Activated CD8-positive, alpha-beta memory T cell treated with anti-CD3 and anti-CD28 coated beads for 1 hour (primary cell): ENCODE measurements at places on chromosomes 6 and 20.

DNA sequence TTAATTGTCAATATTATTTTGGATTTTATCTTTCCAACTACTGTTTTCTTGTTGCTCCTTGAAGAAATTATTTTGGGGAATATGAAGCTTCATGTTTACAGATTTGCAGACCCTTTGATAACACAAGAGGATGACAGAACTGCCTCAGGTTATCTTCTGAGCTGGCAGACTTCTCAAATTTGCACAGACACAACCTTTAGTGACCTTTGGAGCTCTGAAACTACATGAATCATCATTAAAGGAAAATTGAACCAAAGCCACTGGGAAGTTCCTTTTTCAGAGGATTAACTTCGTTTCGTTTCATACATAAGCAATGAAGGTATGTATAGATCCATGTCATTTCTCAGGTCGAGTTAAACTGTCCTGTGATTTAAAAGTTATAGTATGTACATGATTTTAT is 85.9 kb downstream of the FBXO5 start:
- no peak for DNase-seq

GRCh38 chr6:37243816-37244370 is 13.7 kb upstream of the TBC1D22B start:
- no peak for DNase-seq

DNA sequence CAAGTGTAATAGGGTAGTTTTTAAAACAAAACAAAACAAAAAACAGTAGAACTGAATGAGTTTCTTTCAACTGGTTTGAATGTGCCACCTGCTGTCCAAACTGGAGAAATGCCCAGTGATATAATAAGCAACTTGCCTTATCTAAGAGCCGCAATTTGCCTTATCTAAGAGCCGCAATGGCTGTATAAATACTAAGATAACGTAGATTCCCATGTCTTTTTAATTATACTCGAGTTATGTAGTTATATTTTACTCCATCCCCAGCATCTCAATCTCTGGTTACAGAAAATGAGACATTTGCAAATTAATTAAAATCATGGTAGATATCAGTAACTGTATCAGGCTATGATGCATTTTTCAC is 67.2 kb downstream of the RPP40 start:
- no peak for DNase-seq

DNA sequence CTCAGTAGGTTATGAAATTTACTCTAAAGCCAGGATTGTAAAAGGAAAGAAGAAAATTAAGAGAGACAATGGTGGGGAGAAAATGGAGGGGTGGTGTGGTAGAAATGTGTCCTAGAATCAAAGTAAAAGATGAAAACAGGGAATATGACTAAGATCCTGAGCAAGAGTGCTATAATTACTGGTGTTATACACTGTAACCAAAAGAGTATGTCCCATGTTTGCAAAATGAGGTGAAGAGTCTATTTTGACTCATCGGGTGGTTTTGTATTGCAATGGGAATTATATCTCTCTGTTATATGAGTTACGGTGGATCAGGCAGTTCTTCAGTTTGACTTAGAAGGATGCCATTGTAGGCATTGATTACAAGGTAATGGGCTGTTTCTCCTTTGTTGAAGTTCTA is 8.5 kb downstream of the L3MBTL3 start:
- no peak for DNase-seq

- no peak for DNase-seq
Observed at GRCh38 chr20:61389077-61389476, 137.0 kb downstream of the CDH4 start.

- DNase-seq = no peak
Observed at GRCh38 chr6:14717307-14717706, 528.6 kb upstream of the JARID2 start.

GRCh38 chr20:38997622-38998021 is 35.5 kb downstream of the DHX35 start:
- DNase-seq = no peak

DNA sequence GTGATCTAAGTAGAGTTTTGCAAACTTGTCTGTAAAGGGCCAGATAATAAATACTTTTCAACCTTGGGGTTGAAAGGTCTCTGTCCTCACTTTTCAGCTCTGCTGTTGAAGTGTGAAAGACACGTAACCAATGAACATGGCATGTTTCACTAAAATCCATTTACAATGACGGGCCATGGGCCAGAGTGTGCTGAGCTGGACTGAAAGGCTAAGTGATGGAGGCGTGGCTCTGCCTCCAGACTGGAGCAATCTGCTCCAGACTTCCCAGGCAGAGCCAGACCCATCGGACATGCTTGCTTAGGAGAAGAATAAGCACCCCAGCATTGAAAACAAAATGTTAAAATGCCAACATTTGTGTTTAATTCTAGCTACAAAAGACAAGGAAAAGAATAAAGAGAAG is 41.4 kb downstream of the SCAND1 start:
- no peak for DNase-seq

- no peak for DNase-seq
Observed at GRCh38 chr6:46410334-46410953, 80.8 kb downstream of the RCAN2 start.

DNA sequence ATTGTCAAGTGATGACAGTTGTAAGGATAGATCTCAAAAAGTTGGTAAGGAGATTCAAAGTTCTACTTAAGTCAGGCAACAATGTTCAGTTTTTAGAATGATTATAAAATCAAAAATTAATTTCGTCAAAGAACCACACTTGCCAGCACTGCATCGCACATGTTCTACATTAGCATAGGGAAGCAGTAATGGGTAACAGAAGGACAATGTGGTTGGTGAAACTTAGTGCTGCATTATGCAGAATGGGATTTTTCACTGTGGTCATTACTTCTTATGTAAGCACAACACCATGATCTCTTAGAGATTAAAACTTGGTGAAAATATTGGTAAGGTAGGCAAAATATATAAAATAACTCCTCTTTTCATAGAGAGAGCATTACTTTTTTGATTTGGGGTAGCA is 173.7 kb upstream of the THEMIS start:
- no peak for DNase-seq

DNA sequence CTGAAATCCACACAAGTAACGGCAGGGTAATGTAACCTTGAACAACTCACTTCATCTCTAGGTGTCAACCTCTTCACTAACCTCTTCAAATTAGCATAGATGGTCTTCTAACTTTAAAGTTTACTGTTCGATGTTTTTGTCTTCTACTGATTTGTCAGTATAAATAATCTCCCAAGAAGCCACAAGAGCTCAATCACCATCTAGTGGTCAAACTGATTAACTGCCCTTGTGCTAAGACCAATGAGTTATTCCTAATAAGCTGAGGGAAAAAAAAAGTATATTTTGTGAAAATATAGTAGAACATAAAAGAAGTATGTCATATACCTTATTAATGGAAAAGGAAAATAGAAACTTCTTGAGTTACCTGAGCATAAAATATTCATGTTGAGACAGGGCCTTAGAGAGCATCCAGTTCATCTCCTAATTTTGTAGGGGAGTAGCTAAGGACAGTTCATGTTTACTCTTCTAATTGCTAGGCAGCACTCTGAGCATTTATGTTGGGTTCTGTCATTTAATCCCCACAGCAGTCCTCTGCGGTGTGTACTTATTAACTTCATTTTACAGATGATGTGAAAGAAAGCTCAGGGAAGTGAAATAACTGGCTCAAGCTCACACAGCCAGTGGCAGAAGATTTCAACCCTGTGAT is 317.1 kb downstream of the ESR1 start:
- no peak for DNase-seq

DNA sequence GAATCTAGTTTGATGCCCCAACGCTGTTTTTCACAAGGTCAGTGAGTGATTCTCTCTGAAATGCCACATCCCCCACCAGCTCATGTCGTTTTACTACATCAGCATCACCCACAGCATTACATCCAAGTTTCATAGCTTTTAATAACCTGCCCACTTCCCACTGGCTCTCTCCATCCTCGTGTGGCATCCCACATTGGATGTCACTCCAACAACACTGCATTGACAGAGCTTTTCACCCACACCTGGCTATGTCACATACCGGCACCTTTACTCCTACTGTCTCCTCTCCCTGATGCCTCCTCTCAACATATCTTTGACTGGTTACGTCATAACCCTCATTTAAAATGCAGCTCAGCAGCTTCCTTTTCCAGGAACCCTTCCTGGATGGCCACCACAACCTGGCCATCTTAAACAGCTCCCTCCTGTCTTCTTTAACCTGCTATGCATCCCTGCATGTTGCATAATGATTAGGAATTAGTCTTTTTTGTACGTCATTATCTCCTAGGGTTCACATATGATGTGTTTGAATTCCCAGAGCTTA is 5.0 kb upstream of the ADTRP start:
- no peak for DNase-seq

GRCh38 chr20:44035924-44036323 is 121.3 kb downstream of the TOX2 start:
- DNase-seq = no peak
